ENCODE measurements at places on chromosomes 3 and 15.
A peak's percentile ranks its signal among the peaks of the same experiment; 100 is the strongest.

GRCh38 chr3:79506751-79507150, 261.0 kb downstream of the ROBO1 start:
- no peak for DNase-seq

DNA sequence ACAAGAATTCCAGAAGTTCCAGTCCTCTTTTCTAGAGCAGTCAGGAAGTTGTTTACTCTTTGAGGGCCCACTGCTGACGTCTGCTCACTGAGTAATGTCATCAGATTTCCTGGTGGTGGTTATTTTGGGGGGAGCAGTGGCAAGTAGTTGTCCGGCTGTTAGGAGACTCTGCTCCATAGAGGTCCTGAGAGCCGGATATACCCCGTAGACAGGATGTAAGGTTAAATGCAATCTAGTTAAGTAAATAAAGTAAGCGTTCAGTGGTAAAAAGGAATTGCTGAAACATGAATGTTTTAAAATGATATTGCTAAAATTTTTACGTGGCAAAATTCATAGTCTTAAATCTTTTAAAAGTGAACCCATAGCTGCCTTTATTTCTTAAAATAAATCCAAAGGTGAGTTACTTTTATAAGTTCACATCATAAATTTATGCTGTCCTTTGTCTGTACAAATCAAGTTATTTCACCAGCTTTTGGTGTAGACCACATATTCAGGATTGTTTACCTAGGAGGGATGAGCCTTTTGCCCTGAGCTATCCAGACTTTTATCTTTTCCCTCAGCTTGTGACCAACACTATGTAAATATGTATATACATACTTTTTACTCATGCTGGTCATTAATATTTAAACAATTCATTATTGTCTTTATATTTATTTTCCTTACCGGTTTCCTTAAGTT, 65.8 kb downstream of the PDE8A start:
- DNase-seq: no peak

DNA sequence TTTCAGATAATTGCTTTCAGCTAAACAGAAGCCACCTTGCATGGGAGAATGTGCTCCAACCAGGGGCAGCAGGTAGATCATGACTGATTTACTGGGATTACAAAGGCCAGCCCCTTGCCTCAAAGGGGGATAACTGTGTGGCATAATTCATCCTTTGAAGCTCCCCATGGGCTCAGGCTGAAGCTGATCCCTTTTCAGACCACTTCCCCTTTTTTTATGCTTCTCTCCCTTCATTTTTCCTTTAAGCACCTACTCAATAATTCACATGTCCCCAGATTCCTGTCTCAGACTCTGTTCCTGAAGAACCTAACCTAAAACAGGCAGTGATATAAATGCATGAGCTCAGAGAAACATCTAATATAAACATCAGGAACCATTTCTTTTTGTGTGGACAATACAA, 8.2 kb upstream of the MYRIP start:
- no peak for DNase-seq

- DNase-seq: no peak
Measured at GRCh38 chr15:94792196-94792595, 560.8 kb downstream of the MCTP2 start.

GRCh38 chr3:28980131-28980530, 300.7 kb upstream of the RBMS3 start:
- no peak for DNase-seq

- DNase-seq: no peak
Measured at GRCh38 chr3:188776447-188776846, 395.3 kb upstream of the TPRG1 start.

GRCh38 chr3:146560678-146561077, 16.3 kb upstream of the PLSCR1 start:
- no peak for DNase-seq

DNA sequence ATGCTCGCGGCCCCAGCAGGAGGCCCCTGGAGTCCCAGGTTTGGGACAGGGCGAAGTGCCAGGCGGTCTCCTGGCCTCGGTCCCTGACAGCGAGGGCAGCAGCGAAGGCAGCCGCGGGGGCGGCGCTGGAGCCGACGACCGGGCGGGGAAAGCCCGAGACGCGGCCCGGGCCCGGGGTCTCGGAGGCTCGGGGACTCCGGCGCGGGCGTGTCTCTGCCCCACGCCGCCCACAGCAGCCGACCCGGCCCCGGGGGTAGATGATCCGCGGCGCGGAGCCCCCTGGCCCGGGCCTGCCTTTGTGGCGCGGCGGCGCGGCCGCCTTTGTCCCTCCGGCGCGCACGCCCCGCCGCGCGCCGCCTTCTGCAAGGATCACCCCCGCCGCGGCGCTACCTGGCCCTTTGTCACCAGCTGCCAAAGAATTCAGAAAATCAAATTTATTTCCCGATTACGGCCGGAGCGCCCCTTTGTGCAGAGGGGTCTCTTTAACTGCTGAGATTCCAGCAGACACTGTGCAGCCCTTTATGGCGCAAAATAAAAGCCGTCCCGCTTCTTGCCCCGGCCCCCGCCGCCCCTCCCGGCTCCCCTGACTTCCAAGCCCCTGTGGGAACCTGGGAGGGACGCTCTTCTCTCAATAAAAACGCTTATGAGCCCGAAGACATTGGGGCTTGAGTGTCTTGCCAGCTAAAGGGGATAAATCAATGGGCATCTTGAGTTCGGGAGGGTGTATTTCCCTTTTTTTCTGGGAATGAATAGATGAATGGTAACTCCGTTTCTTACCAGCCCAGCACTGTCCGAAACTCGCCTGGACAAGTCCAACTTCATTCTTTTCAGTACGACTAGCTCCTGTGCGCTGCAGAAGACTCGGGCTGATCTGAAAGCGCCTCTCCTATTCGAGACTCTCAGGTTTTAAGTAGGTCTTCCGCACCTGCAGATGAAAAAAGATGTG, 68.4 kb downstream of the HES1 start:
- DNase-seq: peak; percentile 4

- DNase-seq: no peak
Measured at GRCh38 chr3:136856665-136857064, 5.3 kb upstream of the NCK1 start.

DNA sequence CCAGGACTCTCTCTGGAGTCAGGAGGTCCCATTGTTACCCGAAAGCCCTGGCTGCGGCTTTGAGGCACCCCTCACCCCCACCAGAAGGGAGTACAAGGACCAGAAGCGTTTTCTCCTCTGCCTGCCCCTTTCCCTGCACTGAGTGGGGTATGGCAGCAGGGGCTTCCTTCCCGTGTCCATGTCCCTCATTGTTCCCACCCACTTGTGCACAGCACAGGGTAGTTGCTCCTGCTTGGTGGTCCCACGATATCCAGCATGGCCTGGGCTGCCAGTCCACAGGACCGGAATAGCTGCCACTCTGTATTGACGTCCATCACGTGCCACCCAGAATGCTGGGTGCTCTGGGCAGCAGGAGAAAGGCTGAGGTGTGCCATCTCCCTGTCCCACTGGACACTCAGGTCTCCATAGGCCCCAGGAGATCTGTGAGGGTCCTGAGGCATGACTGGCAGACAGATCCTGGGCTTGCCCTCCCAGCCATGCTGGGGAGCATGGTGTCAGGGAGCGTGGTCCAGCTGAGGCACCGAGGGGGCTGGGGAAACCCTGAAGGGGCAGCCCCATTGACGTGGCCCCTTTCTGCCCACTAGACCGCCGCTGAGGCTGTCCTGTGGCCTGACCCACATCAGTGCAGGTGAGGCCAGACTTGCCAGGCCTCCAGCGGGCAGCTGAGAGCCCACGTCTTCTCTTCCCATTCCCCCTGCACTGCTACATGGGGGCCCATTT, 45.3 kb upstream of the SEC22A start:
- no peak for DNase-seq

- no peak for DNase-seq
Measured at GRCh38 chr15:97791824-97792792, 168.4 kb upstream of the ARRDC4 start.

DNA sequence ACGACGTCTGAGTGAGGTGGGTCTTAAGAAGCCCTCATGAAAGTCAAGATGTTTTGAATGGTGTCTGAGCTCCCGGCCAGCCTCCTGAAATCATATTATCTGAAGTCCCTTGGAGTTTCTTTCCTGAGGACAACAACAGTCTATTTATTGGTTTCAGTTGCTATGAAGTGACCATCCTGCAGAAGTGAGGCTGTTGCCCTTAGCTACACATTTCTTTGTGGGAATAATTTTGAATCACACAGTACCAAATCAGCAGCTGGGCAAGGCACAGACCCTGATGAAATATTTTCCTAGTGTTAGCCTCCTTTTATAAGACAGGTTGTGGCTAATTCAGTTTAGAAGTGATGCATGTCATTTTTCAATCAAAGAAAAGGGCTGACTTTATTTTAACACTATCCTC, 220.7 kb upstream of the AZI2 start:
- no peak for DNase-seq
